Left forelimb (tissue), 1 donor: ENCODE measurements at places on chromosomes 2 and 18.
A peak's percentile ranks its signal among the peaks of the same experiment; 100 is the strongest.

GRCh38 chr2:9074930-9075329 lies 71.4 kb upstream of the MBOAT2 start:
- no peak for DNase-seq

DNA sequence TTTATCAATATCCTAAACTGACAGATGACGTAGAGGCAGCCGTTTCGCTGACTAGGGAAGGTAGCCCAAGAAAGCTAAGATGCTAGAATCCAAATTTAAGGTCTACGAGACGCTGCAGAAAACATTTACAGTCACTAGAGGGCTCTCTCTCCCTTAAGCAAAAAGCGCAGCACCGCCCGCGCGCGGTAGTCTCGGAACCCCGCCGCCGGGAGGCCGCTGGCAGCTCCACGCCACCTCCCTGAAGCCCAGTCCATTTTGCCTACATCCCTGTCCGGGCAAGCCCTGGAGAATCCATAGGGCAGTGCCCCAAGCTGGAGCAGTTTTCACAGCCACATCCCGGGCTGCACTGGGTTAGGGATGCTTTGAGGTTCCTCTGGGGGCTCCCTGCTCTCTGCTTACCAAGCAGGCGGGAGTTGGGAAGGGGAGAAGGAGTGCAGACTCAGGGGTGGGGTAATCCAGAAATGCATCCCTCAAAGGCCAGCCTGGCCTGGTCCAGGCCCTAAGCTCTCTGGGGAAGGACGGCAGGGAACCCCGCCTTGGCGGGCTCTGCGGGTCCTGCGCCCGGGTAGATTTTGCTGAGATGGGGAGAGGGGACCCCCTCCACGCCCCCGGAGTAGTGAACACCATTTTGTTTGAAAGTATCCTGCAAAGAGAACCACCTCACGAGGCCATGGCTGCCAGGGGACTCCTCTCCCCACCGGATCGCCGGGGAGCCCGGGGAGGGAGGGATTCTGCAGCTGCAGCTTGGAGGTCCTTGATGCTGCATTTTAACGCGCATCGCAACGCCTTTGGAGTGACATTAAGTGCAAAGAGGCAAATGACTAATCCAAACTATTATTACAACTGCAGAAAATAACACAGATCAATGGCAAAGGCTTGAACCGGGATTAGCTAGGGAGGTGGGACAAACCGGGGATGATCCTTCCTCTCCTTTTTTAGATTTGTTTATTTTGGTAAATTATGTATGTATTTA lies 1.3 kb upstream of the DPYSL5 start:
- DNase-seq = peak; percentile 76

GRCh38 chr2:104444392-104444791 lies 409.5 kb upstream of the POU3F3 start:
- DNase-seq = no peak

GRCh38 chr2:70456585-70457495 lies 96.8 kb downstream of the TGFA start:
- no peak for DNase-seq

DNA sequence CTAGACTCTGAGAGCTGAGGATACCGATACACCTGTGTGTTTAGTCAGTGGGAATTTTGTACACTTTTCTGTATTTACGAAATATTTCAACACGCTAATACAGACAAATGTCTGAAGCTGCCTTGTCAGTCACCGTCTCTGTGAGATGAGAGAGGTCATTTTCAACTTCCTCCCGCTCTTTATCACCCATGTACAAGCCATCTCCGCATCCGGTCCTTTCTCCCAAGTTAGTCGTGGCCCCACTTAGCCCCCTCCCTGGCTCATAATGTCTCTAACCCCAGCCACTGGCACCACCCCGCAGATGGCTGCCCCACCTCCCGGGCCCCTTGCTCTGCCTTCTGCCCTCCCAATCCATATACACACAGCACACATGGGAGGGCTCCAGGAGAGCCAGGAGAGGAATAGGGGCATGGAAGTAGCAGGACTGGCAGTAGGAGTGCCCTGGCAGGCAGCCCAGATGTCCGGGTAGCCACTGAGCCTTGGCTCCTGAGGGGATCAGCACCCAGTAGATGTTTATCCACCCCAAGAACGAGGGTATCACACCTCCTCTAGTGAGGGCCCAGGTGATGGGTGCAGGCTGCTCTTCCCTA lies 2.0 kb upstream of the RUFY4 start:
- DNase-seq = no peak

- DNase-seq = peak; percentile 51
Observed at GRCh38 chr2:8412586-8412985, 269.3 kb upstream of the ID2 start.

DNA sequence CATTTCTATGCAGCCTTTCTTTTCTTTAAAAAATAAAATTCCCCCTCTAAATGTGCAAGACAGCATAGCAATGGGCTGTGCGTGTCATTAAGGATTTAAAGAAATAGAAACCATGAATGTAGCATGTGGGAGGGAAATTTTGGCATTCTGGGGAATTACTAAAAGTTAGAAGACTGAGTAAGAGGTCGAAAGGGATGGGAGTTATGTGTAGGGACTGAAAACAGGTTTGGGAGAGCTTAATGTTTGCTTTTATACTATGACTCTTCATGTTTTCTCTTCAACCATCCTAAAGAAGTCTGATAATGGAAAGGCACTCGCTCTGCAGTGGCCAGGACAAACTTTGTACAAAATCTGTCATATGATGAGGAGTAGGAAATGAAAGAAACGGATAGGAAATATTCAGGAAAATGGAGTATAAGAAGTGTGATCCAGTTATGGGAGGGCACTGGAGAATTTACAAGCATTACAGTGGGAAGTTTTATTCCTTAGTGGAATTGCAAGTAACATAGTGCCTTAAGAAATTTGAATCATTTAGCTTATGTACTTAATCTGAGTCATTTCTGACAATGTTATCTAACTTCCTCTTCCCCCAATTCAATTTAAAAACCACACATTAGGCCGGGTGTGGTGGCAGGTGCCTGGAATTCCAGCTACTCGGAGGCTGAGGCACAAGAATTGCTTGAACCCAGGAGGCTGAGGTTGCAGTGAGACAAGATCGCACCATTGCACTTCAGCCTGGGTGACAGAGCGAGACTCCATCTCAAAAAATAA lies 20.6 kb downstream of the TMEM87B start:
- no peak for DNase-seq

- DNase-seq = no peak
Observed at GRCh38 chr2:207867056-207867455, 97.3 kb upstream of the FZD5 start.

GRCh38 chr2:50448556-50448955 lies 583.4 kb downstream of the NRXN1 start:
- no peak for DNase-seq

DNA sequence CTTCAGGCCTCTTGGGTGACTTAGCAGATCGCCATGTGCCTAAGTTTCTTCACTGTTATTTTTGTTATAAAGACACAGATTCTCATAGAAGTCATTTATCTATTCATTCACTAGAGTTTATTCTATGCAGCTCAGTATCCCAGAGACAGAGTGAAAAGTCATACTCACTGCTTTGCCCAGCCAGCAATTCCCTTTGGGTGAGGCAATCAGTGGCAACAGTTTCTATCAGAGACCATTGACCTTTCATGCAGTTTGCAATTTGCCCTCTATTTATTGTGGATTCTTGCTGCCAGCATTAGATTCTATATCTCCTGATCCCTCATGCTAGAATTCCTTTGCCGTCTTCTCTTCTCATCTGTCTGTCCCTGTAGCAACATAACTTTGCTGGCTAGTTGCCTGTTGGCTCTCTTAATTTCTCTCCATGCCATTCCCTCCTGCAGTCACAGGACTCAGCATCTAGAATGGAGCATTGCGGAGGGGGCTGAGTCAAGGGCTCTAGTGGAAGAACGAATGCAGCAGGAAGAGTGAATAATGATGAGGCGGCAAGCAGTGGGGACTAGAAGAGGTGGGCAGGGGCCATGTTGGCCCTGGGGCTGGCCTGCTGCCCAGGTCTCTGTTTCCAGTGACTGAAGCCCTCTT lies 12.2 kb downstream of the SLC9A4 start:
- DNase-seq = no peak

- DNase-seq = no peak
Observed at GRCh38 chr2:235599596-235600338, 105.9 kb downstream of the AGAP1 start.

GRCh38 chr18:67733088-67733487 lies 216.6 kb upstream of the DSEL start:
- DNase-seq = no peak

DNA sequence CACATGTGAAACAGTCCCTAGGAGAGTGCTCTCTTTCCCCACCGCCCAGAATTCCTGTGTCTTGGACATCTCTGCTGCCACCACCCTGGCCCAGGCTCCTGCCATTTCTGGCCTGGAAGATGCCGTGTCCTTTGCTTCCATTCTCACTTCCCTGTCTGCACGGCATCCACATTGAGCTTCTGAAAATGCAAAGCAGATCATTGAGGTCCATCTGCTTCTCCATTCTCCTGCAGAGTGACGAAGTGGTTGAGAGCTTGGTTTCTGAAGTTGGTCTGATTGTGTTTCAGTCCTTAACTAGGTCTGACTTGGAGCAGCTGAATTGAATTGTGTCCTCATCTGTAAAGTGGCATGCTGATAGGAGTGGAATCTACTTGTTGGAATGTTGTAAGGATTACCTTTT lies 98.7 kb upstream of the MGAT5 start:
- DNase-seq = no peak

DNA sequence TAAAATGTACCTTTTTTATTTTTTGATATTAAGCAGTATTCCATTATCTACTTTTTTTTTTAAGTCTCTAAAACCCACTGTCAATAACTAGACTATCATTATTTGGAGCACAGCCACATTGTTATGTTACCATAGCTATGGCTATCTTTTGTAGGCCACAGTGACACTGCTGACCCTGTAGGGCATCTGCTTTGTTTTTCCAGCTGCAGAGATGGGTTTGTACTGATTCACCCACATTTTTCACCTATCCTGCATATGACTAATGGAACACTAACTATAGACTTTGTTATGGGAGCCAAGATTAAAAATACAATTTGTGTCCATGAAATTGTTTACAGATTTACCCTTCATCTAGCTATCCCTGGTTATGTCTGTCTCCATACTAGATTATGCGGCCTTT lies 21.6 kb upstream of the OTX1 start:
- no peak for DNase-seq

DNA sequence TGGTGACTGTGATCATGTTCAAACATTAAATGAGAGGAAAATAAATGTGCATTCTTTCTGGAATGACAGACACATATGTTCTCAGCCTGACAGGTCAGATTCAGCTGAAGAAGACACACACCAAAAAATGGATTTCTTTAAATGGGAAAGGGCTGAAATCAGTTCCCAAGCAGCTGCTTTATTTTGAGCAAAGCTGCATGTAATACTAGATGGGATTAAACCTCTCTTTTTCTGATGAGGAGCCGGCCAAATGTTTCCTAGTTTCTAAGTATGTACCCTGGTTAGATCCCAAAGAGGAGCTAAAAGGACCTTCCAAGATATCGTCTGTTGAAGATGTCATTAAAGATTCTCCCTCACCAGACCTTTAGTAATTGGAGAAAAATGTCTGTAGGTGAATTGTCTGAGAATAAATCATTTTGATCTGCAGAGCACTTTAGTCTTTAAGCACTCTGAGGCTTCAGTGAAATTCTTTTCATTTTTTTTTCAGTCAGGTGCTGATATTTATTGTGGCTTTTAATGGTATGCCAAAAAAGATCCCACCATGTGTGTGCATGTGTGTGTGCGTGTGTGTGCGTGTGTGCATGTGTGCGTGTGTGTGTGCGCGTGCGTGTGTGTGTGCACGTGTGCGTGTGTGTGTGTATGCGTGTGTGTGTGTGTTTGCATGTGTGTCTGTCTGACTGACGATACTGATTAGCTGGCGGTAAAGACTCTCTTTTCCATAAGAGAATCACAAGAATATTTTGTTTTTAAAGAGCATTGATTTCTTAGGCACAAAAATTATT lies 175.8 kb downstream of the IRS1 start:
- no peak for DNase-seq

GRCh38 chr2:99861376-99861760 lies 281.0 kb downstream of the AFF3 start:
- DNase-seq = no peak
